ENCODE measurements at places on chromosomes 5 and 9. TPM values are rescaled to one million over a fixed set of nuclear protein-coding genes. Genes with fewer than 3 reads are reported as not detected.
A peak's percentile ranks its signal among the peaks of the same experiment; 100 is the strongest.

DNA sequence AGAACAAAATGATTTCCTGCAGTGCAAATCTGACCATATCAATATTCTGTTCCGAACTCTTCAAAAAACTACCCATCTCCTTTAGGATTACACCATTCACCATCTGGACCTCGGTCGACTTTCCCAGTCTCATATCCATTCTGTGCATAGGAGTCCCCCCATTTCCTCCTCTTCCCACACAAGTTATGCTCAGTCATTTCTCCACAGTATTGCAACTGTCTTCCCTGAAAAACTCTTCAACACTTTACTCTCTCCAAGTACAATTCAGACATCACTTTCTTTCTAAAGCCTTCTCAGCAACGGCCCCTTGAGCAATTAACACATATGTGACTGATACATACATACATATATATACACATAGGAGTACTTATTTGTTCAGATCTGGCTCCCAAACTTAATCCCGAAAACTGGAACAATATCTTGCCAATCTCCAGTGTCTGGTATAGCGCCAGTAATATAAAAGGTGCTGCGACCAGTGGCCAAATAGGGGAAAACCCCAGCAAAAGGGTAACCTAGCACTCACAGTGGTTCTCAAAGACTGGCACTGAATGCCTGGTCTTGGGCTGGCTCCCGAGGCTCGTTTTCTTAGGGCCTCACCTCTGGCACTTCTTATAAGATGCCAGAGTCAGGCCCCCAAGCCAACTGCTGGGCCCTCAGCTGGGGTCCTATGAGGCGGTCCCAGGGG lies 629 bp downstream of the ZBTB26 start:
- no peak for DNase-seq

- DNase-seq: no peak
These were observed 409.2 kb downstream of the BNC2 start for GRCh38 chr9:16461137-16461840.

DNA sequence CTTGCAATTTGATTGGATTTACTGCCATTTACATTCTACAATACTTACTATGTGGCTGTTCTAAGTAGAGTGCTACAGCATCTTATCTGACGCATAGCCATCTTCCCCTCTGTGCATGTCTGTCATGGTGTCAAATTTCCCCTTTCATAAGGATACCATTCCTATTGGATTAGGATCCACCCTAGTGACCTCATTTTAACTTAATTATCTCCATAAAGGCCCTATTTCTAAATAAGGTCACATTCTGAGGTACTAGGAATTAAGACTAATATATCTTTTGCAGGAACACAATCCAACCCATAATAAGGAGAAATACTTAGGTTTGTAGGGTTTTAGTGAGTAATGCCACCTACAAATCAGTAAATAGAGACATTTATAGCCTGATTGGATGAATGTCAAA lies 268.0 kb downstream of the ADAMTSL1 start:
- DNase-seq: no peak

DNA sequence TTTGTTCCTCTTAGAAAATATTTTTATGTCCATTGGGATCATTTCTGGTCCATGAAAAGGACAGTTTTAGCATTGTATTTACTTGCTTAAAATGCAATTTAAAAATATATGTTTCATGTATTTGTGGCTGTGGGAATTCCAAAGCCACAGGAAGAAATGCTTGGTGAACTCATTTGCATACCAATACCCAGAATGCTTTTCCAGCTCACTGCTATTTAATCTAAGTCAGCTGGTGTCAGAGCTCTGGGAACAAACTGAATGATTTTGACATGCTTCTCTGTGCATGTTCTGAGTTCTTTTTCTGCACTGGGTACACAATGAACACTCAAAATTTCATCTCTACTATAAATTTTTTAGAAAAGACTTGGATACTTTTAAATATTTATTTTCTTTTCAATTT lies 482.8 kb upstream of the ARRDC3 start:
- DNase-seq: no peak

DNA sequence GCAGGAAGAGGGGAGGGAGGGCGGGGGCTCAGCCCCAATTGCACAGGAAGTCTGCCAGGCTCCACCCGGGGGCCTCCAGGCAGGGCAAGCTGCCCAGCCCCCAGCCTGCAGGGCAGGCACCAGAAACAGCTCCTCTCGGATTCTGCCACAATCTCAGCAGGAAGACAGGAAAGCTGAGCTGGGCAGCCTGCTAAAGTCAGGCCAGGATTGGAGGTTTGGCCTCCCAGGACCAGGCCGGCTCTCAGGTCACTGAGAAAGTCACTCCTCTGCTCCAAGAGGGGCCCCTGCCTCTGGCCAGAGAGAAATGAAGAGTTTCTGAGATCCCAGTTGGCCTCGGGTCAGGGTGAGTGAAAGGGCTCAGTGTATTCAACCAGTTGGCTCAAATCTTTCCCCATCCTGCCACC lies 54.6 kb upstream of the STXBP1 start:
- DNase-seq: no peak

DNA sequence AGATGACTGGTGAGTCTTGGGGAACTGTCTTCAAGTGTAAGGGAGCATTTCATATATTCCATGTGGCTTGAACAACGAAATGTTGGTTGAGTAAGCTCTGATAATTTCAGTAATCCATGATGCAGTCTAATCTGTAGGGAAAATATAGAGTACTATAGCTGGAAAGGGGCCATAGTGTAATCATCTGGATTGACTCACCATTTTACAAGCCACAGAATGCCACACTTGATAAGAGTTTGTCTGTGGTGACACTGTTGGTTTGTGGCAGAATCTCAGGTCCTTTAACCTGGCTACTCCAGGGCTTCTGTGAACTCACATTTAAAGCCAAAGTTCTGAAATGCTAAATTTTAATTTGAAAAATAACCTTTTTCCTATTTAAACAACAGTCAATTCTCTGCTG lies 16.3 kb upstream of the MAML1 start:
- no peak for DNase-seq

DNA sequence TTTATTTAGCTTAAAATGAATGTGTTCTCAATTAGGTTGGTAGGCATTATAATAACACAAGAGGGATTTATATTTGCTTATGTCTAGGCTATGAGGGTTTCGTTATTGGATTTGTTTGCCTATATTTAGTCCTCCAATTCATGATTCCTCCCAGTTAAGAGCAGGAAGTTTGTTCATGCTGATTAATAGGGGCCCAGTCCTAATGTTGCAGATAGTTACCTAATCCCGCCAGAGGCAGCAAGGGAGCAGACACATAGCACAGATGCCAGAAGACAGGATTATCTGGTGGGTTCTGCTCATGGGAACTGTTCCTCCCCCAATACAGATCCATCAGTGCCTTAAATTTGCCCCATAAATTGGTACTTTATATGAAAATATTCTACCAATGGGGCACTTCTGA lies 100.8 kb upstream of the TLE4 start:
- no peak for DNase-seq

- peak; percentile 90 for DNase-seq
These were observed 29.5 kb downstream of the TGFBI start for GRCh38 chr5:136058039-136058971.

The WDR31 gene
- total RNA-seq: 3.2 TPM

The FAXDC2 gene
- total RNA-seq: 118 TPM

The OLFML2A gene
- total RNA-seq: 147 TPM

The PDCD1LG2 gene
- total RNA-seq: 1.4 TPM

Measured in sigmoid colon (tissue), 7 donors.